ENCODE measurements at places on chromosomes 12 and 14.

- no peak for DNase-seq
These were observed 76.5 kb upstream of the AMIGO2 start for GRCh38 chr12:47156167-47156736.

DNA sequence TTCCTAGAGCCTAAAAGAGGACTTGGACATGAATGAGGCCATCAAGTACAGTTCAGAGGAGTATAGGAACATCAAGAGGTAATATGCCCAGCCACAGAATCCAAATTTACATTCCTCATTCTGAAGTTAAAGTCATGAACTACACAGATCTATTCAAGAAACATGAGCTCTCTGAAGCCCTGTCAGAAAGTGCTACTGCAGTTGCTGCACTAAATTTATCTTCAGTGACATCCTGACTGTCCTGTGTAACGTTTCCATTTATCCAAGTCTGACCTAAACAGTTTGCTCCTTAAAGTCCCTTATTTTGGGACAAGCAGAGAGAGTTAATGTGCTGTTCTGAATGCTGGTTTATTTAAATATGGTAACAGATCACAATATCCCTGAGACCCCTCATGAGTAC, 28.2 kb downstream of the NEK9 start:
- no peak for DNase-seq

GRCh38 chr14:68016255-68016914, 196.8 kb downstream of the RAD51B start:
- DNase-seq = no peak

DNA sequence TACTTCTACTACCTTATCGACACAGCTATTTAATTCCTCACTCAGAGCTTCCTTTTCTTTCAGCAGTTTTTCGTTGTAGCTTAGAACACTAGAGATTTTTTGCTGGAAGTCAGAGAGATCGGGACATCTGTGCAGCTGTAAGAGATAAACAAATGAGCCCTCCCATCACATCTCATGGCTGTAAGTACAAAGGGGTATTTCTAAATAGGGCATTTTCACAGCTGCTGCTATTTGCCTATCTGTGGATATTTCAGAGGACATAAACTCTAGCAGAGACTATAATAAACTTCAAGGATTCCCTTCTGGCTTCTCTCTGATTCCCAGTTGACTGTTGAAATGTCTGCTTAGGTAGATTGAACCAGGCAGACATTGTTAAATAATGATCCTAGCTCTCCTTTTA, 76.1 kb upstream of the SAV1 start:
- no peak for DNase-seq

GRCh38 chr12:57822392-57823130, 4.0 kb upstream of the AVIL start:
- no peak for DNase-seq

DNA sequence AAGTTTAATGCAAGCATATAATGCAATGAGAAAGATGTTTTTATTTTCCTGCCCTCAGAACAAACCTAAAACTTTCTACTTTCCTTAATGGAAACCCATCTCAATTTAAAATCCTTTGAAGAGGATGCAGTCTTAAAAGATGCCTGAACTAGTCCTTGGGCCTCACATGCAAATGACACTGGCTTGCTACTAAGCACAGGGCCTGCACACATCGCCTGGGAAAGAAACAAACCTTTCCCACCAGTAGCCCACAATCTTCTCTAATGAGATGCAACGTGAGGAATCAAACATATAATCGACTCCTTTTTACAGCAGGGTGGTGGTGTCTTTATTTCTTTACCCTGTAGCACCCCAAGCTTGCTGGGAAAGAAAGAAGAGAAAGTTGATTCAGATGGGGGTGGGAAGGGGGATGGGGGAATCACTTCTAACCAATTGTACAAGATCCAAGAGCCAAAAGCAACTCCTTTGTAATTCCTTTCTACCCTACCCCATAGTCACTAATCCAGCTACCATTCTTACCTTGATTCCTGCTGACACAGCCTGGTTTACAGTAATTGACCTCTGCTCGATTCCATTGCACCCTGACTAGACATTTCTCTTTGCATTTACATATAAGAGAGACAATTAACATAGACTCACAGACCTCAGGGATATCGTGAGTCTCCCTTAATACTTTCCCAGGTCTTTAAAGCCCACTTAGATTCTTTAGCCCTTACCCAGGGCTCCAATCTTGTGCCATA, 69.5 kb upstream of the FERMT2 start:
- DNase-seq = no peak

DNA sequence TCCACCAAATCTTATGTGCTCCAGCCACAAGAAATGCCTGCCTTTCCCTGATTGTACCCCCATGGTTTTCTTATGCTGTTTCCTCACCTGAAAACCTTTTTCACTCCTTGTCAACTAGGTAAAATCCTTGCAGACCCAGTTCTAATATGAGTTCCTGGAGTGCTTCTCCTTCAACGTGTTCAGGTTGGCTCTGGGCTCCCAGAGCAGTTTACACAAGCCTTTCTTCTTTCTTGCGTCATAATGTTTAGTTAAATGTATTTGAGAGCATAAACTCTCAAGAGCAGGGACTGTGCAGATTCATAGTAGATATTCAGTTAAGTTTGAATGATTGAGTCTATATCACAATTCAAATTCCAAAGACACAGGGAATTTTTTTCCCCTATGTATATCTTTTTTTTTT, 484.8 kb upstream of the CCDC196 start:
- DNase-seq = no peak

DNA sequence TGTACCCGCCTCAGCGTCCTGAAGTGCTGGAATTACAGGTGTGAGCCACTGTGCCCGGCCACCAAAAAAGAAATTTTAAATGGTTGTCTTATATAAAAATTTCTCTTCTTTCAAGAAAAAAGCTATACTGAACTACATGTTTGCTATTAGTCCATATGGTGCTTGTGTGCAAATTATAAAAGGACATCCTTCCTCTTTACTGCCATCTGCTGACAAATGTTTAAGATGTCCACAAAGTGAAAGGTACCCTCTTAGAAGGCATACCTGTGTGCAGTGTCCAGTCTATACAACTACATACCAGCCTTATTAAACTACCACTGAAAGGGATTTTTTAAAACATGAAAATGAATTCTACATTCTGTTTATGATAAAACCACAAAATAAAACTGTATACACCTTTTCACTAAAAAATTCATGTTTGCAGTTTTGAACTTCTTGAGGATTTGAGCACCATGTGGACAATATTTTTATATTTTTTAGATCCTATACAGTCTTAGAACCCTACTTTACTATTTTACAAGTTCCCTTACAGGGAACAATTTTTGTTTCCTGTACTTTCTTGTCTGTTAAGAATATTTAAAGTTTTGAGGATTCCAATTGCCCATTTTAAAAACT, 32.8 kb upstream of the TOMM20L start:
- no peak for DNase-seq

- DNase-seq = no peak
These were observed 39.6 kb downstream of the CCDC88C start for GRCh38 chr14:91377700-91378652.

GRCh38 chr14:73277376-73277775, 40.1 kb downstream of the PAPLN start:
- DNase-seq = no peak

DNA sequence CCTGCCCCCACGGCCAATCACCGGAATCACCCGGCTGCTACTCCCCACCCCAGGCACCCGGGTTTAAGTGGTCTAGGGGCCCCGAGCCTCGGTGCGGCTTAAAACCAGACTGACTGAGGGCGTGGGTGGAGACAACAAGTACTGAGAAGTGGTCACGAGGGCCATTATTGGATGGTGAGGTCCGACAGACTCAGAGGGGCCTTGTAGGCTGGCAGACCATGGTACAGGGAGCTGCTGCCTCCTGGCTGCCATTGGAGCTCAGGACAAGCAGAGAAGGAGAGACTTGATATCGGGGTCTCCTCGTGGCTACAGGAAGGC, 54.1 kb downstream of the FBRSL1 start:
- DNase-seq = no peak

DNA sequence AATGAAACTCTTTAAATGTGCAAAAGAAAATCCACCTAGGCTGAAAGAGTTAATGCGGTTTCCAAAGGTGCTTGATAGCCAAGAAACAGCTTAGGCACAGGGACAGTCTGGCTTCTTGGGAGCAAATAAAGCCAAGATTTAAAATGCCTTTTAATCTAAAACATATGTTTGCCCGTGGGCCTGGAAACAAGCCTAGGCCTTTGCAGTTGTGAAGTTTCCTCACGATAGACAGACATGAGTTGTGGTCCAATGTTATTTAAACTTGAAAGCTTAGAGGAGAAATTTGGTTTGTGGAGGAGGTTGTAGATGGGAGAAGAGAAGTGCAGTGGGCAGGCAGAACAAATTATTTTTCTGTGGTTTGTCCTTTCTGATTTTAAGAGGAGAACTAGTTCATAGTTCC, 29.8 kb downstream of the PROX2 start:
- DNase-seq = no peak

- no peak for DNase-seq
These were observed 90.1 kb downstream of the DRAM1 start for GRCh38 chr12:101967506-101967905.

- no peak for DNase-seq
These were observed at the start of gene DDN for GRCh38 chr12:48999371-49000131. DDN (minus strand) TSS chr12:48999375; CDS start chr12:48999287, 88 bp downstream.

DNA sequence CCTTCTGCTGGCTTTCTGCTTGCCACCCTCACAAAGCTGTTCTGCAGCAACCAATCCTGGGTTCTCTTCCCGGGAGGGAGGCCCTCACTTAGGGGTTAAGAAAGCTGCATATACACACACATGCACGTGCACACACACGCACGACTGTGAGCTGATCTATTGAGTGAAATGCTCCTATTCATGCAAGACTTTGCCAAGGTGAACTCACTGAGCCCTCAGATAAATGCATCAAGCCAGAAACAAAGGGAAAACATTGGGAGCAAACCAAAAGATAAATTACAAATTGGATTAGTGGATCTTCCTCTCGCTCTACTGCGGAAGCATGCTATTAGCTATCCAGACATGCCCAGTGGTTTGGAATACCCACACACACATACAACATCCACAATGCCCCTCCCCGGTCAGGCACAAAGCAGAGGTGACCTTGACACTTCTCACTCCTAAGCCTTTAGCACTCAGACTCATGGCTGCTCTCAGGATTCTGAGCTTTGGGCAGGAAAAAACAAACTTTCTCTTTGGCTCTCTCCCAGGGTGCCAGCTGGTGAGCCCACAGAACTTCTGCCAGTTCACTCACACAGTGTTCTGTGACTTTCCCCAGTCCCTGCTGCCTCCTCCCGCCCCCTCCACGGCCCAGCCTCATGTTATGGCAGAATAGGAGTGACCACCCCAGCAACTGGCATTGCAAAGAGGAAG, 320.0 kb downstream of the DPF3 start:
- DNase-seq = no peak

DNA sequence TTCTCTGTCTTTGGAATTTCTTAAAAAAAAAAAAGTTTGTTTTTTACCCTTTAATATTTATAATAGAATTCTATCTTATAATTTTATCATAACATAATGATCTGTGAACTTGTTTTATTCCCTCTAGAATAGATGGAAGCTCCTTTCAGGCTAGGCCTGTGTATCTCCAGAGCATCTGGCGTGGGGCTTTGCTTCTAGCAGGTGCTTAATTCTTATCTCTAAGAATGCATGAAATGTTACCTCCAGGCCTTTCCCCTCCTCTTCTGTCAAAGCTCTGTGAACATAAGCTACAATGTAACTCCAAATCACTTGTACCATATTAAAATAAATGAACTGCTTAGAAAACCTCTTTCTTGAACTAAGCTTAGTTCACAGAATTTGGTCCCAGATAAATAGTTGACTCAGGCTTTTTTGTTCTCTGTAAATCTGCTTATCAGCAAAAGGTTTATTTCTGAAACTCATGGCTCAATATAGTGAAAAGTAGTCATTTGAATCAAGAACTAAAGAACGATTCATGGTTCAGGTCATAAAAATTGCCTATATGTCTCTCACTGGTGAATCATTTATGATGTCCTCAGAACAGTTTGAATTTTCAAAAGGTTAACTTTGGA, 407.1 kb downstream of the TRHDE start:
- DNase-seq = no peak

DNA sequence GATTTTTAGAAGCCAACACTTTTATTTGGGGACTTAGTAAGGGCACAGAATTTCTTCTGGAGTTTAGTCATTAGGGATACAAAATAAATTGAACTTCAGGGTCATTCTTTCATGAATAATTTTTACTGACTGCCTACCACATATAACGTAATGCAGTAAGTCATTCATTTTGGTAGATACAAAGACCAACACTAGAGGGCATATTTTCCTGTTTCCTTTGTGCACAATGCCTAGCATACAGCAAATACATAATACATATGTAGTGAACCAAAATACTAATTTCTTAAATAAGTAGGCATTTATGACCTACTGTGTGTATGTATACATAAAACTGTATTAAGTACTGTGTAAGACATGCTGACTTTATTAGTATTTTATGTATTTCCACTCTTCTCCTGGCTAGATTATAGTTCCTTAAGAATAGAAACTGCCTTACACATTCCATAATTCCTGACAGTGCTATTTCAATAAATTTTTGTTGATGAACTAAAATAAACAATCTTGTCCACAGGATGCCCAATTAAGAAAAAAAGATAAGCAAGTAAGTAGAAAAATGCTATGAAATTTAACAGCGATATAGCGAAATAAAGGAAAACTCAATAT, 47.9 kb downstream of the PPP1R12A start:
- DNase-seq = no peak

DNA sequence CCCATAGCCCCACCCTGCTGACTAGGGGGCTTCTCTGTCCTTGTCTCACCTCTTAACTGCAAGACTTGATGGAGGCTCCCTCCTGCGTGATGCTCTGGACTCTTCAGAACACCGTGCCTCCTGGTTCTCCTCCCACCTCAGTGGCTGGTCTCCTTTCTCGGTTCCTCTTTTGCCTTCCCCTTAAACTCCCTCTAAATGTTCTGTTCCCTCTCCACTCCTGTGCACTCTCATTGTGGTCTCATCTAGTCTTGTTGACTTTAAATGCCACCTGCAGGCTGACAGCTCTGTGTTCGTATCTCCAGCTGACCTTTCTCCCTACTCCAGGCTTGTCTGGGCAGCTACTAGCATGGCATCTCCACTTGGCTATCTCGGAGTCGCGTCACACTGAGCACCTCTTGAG, 28.3 kb downstream of the DYNC1H1 start:
- no peak for DNase-seq

GRCh38 chr14:32244404-32244803, 41.3 kb upstream of the RNU6-8 start:
- no peak for DNase-seq

GRCh38 chr12:11497995-11498394, 102.6 kb upstream of the PRB2 start:
- DNase-seq = no peak

- DNase-seq = no peak
These were observed 12.8 kb downstream of the MYRFL start for GRCh38 chr12:69837657-69838415.

GRCh38 chr12:44780221-44780790, 95.8 kb downstream of the NELL2 start:
- no peak for DNase-seq
